ENCODE measurements at places on chromosomes 5 and 9. TPM values are rescaled to one million over a fixed set of nuclear protein-coding genes. Genes with fewer than 3 reads are reported as not detected.

The PCDHGA10 gene
- 0.12 TPM for total RNA-seq

The TAF1L gene
- total RNA-seq = not detected

The SLC6A3 gene
- not detected for total RNA-seq

The WDR38 gene
- not detected for total RNA-seq

The PCDHGB7 gene
- 0.17 TPM for total RNA-seq

DNA sequence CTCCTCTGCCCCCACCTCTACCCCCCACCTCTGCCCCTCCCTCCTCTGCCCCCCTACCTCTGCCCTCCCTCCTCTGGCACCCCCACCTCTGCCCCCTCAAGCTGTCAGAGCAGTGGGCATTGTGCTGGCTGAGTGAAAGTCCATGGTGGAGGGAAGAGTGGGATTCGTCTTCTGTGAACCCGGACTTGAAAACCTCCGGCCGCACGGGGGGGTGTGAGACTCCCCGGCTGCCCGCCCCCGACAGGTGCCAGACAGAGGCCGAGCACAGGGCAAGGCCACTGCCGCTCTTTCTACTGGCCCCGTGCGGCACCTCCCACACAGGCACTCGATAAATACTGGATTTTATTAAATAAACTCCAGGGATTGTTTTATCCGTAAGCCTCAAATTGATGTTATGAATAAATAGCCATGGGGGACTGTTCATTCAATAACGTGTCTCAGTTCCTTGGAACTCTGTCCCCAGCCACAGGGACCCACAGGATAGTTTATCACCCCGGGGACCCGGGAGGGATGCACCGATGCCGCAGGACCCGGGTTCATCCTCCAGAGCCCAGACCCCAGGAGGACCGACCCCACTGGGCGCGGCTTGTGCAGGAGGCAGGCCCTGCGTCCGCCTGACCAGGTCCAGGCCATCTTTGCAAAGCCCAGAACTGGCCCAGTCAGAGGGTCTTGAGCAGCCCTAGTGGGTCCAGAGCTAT, 2.6 kb upstream of the QRFP start:
- no peaks in the 10 kb centered on the region for H3K4me1 ChIP-seq
- no peak for DNase-seq
- H3K27me3 ChIP-seq = no peaks in the 10 kb centered on the region

GRCh38 chr5:138065102-138065501, 18.7 kb upstream of the WNT8A start:
- no peaks in the 10 kb centered on the region for H3K36me3 ChIP-seq
- DNase-seq = peak; percentile 8
- peaks cover 6% of the 10 kb centered on the region for H3K4me1 ChIP-seq
- no peak overlapping the region for H3K27ac ChIP-seq
